NCI-H510A (cell line): ENCODE measurements at places on chromosomes 16 and 17.

GRCh38 chr17:72588561-72588960 is 467.7 kb downstream of the SOX9 start:
- no peak for DNase-seq

DNA sequence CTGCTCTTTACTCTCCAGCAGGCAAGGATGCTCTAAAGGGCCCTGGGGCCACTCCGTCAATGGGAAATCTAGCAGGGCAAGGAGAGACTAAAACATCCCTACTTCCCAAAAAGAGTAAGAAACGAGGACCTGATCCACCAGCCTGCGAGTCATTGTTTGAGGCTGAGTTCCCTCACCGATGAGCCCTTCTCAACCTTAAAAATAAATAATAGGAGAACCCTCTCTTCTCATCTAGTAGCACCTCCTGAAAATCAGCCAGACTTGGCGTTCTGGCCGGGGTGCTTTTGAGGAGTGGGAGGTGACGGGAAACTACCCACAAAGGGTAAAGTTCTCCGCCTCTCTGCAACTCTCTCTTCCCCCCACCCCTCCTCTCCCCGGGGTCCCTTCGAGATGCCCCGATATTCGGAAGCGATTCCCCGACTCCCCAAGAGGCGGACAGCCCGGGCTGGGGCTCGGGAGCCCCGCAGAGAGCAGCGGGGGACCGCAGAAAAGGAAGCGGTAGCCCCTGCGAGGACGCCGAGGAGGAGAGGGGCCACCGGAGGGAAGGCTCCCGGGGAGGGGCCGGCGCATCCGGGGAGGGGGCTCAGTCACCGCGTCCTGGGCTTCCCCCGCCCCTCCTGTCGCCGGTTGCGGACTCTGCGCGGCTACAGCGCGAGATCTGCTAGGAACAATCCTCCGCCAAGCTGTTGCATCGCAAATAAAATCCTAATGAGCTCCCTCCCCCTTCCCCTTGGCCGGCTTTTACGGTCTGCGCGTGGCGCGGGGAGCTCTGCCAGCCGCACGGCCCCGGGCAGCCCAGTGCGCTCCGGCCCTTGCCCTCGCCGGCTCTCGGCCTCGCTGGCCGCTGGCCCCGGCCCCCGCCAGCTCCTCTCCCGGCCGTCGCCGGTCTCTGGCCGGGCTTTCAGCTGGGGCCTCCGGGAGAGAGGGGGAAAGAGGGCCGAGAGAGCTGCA is 1.3 kb downstream of the HOXB9 start:
- DNase-seq = peak; percentile 35

DNA sequence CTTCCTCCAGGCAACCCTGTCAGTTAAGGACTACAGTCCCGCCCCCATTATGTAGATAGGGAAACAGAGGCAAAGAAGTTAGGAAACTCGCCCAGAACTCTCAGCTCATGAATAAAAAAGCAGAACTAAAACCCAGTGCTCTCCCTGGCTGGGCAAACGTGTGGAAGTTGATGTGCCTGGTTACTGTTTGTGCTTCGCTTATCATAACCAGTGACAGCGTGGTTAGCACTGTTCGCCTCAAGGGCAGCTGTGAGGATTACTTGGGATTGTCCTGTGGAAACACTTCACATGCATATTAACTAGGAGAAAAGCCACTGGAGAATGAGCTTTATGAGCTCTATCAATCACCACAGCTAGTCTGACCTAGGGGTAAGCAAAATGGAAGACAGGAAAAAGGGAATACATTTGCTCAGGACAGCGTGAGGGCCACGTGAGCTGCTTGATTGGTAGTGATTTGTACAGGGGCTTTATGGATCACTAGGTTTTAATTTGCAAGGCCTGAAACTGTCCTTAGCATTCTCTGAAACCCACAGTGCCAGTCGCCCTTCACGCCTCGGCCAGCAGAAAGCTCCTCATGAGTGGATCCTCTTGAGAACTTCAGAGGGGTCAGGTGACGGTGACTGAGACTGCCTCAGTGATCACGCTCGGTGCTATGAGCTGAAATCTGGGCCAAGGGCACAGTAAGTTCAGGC is 19.9 kb downstream of the CYB5D2 start:
- DNase-seq = no peak

- no peak for DNase-seq
Measured at GRCh38 chr16:58628845-58629732, 537 bp downstream of the CNOT1 start.

DNA sequence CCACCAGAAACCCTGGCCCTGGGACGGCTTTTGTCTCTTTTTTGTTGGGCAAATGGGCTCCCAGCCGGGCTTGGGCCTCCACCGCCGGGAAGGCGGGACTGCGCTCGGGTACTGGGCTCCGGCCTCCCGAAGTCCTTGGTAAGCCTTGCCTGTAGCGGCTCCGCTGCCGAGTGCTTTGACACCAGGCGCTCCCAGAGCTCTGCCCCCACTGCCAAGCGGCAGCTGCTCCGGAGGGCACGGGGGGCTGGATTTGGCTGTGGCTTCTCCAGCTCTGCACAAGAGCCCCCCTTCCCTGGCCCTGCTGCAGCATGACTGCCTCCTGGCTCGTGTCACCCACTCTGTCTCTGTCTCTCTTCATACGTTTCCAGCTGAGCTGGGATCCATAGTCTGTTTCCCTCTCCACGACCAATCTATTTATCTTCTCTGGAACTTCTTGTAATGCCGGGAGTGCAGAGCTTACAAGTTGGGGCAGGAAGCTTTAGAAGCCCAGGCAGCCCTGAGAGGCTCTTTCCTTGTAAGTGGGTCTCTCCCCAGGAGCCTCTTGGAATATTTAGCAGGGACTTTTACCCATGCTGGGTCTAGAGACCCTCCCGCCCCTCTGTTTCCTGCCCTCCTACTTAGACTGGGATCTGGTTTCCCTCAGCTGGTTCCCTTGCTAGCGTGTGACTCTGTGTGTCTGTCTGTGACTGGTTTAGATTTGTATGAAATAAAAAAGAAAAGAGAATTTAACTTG is 246.9 kb upstream of the GSE1 start:
- DNase-seq = no peak

DNA sequence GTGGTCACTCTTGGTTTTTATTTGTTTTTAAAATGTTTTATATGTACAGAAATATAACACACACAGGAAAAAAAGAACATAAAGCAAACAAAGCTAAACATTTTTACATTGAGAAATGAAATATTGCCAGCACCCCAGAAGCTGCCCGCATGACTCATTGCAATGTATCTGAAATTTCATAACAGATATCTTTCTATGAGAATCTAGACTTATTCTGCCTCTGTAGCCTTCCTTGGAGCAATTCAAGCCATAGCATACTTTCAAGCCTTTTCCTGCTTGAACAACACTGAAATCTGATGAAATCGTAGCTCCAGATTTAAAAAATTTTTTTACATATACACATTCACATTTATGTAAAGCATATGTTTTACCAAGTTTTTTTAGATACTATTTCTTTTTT is 86.9 kb downstream of the RBBP6 start:
- DNase-seq = no peak

DNA sequence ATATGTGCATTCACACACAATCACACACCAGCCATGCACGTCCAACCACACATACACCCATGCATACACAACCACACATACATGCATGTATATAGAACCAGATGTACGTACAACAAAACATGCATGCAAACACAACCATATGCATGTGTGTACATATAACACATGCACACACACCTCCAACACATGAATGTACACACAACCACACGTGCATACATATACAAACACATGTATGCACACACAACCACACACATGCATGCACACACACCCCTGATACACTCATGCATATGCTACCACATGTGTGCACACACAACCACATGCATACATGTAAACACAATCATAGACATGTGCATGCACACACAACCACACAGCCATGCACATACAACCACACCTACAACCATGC is 52.0 kb upstream of the SDK2 start:
- no peak for DNase-seq

- DNase-seq = no peak
Measured at GRCh38 chr16:79317521-79317920, 283.0 kb downstream of the MAF start.

DNA sequence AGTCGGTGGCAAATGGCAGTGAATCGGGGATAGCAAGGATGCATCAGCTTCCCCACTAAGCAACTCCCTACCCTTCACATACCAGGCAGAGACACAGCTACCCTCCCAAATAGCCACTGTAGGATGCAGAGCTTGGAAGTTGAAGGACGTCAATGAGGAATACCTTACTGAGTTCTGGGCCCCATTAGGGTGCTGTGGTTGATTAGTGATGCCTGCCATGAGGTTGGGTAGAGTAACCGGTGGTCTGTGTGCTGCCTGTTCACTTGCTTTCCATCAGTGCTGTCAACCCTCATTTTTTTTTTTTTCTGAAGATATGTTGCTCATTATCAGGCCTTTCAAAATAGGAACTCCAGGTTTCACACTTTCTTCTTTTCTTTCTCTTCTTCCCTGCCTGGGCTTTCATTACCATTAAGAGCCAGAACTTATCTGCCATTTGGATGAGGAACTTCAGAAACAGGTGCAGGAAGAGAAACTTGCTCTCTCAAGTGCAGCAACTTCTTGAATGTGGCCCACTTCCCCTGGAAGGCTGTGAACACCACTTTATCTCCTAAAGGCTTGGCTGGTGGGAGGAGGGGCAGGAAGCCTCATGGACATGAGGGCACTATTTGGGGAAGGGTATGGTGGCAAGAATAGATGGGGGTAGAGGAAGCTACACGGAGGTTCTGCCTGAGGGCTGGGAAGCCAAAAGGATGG is 183.5 kb downstream of the NTN1 start:
- DNase-seq = no peak
